ENCODE measurements at places on chromosomes 7 and 10. TPM values are rescaled to one million over a fixed set of nuclear protein-coding genes. Genes with fewer than 3 reads are reported as not detected.

- DNase-seq = no peak
Measured at GRCh38 chr10:29408847-29409240, 120.0 kb downstream of the LYZL1 start.

Gene GRID2IP
- total RNA-seq = 0.06 TPM

- no peak for DNase-seq
Measured at GRCh38 chr7:127566242-127566641, 19.2 kb downstream of the GCC1 start.

DNA sequence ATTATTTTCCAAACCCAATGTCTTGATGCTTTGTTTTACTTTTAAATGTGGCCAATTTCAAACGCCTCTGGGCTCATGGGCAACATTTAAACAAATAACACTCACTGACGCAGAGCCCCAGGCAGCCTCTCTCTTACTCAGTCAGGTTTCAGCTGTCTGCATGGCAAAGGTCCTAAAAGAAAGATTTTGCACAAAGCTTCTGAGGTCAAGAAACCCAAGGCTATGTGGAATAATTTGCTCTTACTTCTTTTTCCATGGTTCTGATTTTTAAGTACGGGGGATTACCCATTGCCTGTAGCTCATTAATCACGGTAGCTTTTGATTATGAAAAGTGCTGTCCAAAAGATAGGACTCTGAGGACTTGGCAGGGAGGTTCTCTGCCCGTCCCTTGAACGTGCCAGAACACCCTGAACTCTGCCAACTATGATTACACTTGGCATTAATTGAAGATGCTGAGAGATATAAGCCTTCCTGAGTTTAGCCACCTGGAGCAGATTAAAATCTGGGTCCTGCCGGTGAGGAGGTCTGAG, 14.1 kb upstream of the MSRB2 start:
- DNase-seq = no peak

DNA sequence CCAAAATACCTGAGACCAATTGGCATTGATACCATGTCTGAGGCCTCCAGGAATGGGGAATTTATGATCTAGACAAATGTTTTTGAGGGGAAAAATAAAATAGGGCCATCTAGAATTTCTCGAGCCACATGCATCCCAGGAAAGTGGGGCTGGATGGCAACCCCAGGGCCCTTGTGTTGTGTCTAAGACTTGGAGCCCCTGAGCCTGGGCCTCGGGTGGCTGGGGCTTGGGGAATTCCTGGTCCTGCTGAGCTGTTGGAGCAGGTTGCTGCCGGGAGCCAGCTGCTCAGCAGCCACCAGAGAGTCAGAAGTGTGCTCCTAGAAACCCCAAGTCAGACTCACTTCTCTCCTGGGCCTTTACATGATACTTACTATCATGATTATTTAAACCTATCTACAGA, 172.9 kb downstream of the WDR37 start:
- no peak for DNase-seq

Gene CALN1
- total RNA-seq = not detected

DNA sequence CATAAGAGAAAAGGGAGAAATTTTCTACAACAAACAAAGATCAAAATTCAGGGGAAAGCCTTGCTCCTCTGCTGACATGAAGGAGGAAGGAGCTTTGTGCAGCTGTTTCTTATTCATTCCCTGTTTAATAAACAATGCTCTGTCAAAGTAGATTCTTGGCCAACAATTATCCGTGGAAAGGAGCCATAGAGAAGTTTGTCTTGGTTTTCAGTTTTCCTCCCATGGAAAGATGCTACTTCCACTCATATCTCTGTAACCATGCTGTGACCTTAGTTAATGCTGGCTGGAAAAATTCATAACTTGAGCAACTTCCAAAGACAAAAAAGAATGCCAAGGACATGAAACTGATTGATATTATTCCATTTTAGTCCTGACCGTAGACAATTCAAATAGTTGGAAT, 8.1 kb downstream of the DDC start:
- no peak for DNase-seq

DNA sequence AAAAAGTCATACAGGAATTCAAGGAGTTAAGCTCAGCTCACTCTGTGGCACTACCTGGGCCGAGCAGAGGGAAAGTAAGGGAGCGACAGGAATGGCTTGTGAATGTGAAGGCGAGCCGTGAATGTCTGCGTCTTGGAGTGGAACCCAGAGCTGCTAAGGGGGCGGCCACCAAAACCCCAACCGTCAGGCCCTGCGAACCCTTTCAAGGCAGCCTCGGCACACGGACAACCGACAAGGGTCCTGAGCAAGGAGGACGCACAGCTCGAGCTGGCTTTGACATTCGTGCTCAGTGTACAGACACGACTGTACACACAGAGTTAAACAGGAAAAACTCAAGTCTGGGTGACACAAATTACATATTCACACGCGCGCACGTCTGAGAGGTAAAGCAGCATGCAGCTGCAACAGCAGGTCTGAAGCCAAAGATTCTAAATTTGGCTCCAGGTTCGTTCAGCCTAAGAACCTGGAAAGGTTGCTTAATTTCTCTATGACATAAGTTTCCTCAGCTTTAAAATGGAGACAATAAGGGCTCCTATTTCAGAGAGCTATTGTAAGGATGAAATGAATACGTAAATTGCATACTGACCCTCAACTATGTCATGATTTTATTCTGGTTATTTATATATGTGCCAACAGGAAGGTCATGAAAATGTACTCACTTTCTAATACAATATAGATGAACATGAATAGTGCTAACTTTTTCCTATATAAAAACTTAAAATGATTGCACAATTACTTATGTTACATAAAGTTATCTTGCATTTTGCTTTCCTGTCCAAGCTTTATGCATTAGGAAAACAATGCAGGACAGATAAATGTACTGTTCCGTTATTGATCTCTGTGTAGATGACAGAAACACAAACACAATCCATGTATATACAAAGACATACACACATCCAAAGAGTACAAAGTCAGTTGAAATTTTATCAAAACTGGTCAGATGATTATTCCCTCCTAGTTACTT, 192.9 kb downstream of the ZMYND11 start:
- no peak for DNase-seq

Gene SEMA4G
- total RNA-seq = 1.0 TPM

Gene TRIM73
- total RNA-seq = 1.1 TPM

Gene ACTL6B
- not detected for total RNA-seq

GRCh38 chr10:126081841-126082466, 185.6 kb downstream of the FANK1 start:
- no peak for DNase-seq

GRCh38 chr10:96967847-96968246, 135.7 kb downstream of the LCOR start:
- DNase-seq = no peak

GRCh38 chr7:127417346-127417745, 24.8 kb upstream of the ZNF800 start:
- DNase-seq = no peak

Gene CRCP
- 34.8 TPM for total RNA-seq

GRCh38 chr7:124208173-124208572, 175.3 kb upstream of the TMEM229A start:
- no peak for DNase-seq

GRCh38 chr10:133458710-133459453, 5.1 kb downstream of the SCART1 start:
- DNase-seq = no peak

DNA sequence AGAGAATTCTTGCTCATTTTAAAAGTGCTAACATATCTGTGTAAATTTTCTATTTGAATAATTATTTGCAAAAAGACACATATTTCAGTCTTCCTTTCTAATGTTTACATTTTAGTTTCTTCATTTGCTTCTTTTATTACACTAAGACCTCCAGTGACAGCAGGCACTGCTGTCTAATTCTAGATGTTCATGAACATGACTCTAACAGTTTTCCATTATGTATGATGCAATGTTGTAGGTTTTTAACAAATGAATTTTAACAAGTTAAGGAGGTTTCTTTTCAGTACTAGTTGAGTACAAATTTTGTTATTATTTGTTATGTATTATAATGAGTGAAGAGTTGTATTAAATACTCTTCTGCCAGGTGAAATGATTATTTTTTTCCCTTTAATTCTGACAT, 83.6 kb downstream of the GRB10 start:
- no peak for DNase-seq

GRCh38 chr7:47581438-47581803, 490 bp downstream of the TNS3 start:
- DNase-seq = no peak

DNA sequence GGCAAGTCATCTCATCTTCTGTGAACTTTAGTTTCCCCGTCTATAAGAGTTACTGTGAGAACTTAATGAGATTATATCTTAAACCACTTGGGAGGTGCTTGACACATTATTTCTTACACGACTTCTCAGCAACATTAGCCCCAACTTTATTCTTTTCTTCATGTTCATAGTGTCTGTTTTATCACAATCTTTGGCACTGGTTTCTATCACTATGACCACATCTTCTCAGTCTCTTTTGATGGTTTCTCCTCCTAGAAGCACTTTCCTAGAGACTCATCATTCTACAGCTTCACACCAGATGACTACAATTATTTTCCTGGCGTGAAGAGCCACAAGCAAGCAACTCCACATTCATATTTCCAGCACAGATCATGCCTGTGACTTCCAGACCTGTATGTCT, 26.5 kb upstream of the BET1 start:
- no peak for DNase-seq

- DNase-seq = no peak
Measured at GRCh38 chr7:22351878-22352277, 5.1 kb downstream of the RAPGEF5 start.

Gene CAV1
- total RNA-seq = 1.5 TPM

Gene MOGAT3
- not detected for total RNA-seq

Gene KCNH2
- 0.45 TPM for total RNA-seq

GRCh38 chr10:67657775-67658174, 38.2 kb downstream of the CTNNA3 start:
- no peak for DNase-seq
